Activated T-helper 2 cell treated with anti-CD3 and anti-CD28 coated beads, Interferon-gamma antibody, Interleukin-2, Interleukin-4, amounts not matched to agents 10 μg/mL and 5 μg/mL and 100 μg/mL, durations not matched to agents 14 hours and 24 hours and 36 hours (primary cell): ENCODE measurements at places on chromosomes 7 and 10. TPM values are rescaled to one million over a fixed set of nuclear protein-coding genes. Genes with fewer than 3 reads are reported as not detected.

- peak; percentile 14 for DNase-seq
Observed at GRCh38 chr7:130490888-130491804, 739 bp upstream of the MEST start.

GRCh38 chr7:1939434-1940401 is 269.6 kb downstream of the ELFN1 start:
- peak; percentile 27 for DNase-seq

DNA sequence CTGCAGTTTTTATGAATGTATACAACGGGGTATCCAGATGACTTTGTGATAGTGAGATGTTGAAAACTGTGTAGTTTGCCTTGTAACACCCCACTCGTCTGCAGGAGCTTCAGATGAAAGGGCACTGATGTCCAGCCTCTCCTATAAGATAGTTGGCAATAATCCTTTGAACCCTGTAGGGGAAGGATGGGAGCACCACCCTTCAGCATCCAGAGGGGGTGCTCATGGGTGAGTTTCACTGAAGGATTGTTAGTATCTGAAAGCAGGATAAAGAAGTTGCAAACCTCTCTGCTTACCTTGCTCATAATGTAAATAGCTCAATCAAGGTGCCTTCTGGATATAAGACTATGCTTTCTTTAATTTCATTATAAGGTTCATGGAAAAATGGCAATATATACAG is 201.5 kb downstream of the TMEM178B start:
- DNase-seq = no peak

GRCh38 chr7:94450044-94450697 is 55.5 kb downstream of the COL1A2 start:
- no peak for DNase-seq

GRCh38 chr10:8453587-8453986 is 399.1 kb downstream of the GATA3 start:
- no peak for DNase-seq

GRCh38 chr7:155987681-155988235 is 175.5 kb upstream of the SHH start:
- DNase-seq = no peak

GRCh38 chr10:44577533-44577932 is 192.6 kb upstream of the CXCL12 start:
- DNase-seq = no peak

DNA sequence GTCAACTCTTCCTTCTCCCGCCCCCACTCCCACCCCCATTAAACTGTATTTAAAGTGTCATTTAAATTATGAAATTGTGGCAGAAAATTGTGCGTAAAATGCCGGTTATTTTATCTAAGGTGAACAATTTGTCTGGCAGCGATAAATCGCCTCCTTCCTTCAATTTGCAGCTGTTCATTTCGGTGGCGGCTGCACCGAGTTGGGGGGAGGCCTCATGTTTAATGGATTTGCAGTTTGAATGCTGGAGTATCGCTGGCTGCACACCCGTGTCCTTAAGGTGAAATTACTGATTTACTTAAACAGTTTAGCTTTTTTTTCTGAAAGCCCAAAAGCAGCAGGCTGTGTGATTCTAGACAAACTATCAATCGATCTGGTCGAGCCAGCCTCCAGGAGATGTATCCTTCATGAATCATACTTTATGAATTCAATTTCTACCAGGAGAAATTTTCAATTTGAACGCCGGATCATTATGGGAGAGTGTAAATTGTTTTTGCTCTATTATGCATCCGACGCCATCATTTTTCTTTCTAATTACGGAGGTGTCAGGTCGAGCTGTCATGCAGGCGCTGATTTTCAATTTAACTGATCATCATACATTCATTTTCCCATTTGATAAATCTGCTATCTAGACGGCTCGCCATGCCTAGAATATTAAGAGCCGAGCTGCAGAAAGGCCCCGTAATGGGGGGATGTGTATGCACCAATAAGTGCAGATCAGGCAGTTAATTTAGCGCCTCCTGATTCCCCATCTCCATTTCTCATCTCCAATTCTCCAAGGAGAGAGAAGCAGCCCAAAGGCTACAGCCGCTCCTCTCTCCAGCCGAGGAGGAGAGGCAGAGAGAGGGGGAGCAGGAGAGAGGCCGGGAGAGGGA is 6.5 kb downstream of the UNCX start:
- no peak for DNase-seq

- peak; percentile 15 for DNase-seq
Observed at GRCh38 chr7:75596727-75597614, 104.9 kb downstream of the SPDYE5 start.

GRCh38 chr10:11468126-11468742 is 143.2 kb downstream of the USP6NL start:
- no peak for DNase-seq

- no peak for DNase-seq
Observed at GRCh38 chr10:131652438-131653139, 248.2 kb upstream of the PPP2R2D start.

GRCh38 chr7:137547485-137547884 is 204.0 kb upstream of the PTN start:
- DNase-seq = no peak

DNA sequence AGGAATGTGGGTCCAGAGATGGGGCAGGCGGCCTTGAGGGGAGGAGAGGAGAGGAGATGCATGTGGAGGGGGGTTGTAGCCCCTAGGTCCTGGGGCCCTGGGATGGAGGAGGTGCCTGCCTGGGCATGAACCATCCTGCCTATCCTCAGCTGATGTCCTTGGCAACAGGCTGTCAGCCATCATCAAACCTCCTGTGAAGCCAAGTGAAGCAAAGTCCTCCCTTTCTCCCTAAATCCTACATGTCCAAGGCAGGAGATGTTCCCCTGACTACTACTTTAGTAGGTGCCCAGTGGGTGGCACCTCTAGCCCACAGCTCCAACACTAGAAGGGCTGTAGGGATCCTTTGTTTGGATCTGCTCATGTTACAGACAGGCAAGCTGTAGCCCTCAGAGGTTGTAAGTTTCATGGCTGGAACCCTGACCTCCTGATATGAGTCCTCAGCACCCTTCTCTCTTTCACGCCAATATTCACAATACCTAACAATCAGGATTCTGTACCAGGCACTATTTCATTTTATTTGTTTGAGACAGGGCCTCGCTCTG is 66.6 kb upstream of the SYPL1 start:
- DNase-seq = no peak

DNA sequence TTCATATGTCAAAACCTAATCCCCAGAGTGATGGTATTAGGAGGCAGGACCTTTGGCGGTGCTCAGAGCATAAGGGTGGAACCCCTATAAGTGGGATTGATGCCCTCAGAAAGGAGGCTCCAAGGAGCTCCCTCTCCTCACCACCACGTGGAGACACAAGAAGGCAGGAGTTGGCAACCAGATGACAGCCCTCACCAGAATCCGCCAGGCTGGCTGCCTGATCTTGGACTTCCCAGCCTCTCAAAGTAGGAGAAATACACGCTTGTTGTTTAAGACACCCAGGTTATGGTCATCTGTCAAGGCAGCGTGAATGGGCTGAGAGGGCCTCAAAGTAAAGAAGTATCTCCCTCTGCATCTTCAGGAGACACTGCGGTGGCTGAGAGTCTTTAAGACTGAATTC is 187.7 kb downstream of the TNS3 start:
- no peak for DNase-seq

- DNase-seq = no peak
Observed at GRCh38 chr7:3995187-3995586, 686.9 kb upstream of the FOXK1 start.

- DNase-seq = no peak
Observed at GRCh38 chr7:644381-645305, 81.9 kb upstream of the DNAAF5 start.

- no peak for DNase-seq
Observed at GRCh38 chr10:100141446-100142087, 44.3 kb downstream of the ERLIN1 start.

DNA sequence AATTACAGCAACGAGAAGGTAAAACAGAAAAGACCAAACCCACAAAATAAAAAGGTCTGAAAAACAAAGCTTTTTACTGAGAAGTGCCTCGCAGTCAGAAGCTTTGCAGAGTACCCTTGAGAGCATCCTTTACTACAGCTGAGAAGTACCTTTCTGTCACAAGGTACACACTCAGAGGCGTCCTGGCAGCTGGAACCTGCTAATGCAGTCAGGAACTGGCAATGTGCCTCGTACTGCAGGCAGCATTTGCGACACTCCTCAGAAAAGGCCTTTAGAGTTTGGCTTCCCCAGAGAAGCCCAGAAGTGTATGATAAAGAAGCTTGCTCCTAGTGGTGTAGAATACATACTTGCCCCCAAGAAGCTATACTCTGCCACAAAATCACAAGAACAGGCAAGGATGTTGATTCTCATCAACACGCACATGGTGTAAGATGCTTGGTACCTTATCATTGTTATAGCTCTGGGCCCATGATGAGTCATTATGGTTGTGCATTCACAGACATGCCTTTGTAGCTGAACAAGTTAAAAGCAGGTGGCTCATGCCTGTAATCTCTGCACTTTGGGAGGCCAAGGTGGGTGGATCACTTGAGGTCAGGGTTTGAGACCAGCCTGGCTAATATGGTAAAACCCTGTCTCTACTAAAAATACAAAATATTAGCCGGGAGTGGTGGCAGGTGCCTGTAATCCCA is 2.0 kb upstream of the GTPBP4 start:
- no peak for DNase-seq

- DNase-seq = no peak
Observed at GRCh38 chr7:103686763-103687162, 240.8 kb upstream of the SLC26A5 start.

- no peak for DNase-seq
Observed at GRCh38 chr10:17038627-17039026, 91.0 kb downstream of the CUBN start.

CTAGE15 gene
- 1.5 and 2.4 TPM in 2 replicates for total RNA-seq

LIPF gene
- total RNA-seq = not detected in 2 replicates

TMEM213 gene
- total RNA-seq = not detected in 2 replicates

PRRT4 gene
- 0.39 and 0.55 TPM in 2 replicates for total RNA-seq

PTPRN2 gene
- total RNA-seq = 1.1 and 1.3 TPM in 2 replicates

ADCYAP1R1 gene
- total RNA-seq = not detected in 2 replicates

WIPF3 gene
- total RNA-seq = not detected in 2 replicates

STOX1 gene
- total RNA-seq = 0.82 and 0.85 TPM in 2 replicates

IFIT1B gene
- not detected in 2 replicates for total RNA-seq

CCDC136 gene
- 14.3 and 15.5 TPM in 2 replicates for total RNA-seq
